MM.1S (cell line): ENCODE measurements at places on chromosomes 2 and 18.

GRCh38 chr2:127256866-127257265, 36.8 kb upstream of the CYP27C1 start:
- no peak for DNase-seq

DNA sequence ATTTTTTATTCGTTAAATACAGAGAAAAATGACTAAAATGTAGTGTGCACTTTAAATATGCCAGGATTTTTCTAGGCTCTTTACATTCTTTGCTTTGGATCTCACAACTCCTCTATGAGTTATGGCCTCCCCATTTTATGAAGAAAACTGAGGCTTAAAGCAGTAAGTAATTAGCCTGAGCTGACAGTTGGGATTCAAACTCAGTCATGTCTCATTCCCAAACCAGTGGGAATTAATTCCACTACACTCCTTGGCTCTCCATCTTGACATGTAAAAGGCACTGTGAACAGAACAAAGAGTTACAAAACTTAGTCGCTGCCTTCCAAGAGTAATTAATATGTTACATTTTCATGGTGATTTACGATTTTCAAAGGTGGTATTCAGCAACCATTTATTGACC, 351.9 kb downstream of the SATB2 start:
- no peak for DNase-seq

- no peak for DNase-seq
Observed at GRCh38 chr18:60894254-60894945, 438.8 kb upstream of the CDH20 start.

DNA sequence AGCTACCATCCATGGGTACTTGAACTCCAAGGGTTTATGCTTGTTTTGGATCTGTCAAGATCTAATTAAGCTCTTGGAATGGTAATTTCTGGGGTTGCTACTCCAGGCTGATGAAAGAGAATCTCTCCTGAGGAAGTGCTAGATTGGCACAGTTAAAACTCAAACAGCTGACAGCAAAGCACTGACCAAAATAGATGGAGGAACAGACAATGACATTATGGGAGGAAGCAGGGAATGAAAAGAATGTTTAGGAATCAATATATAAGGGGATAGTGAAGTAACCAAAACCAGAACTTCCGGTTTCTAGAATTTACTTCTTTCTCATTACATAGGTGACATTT, 6.3 kb downstream of the THUMPD2 start:
- no peak for DNase-seq

- no peak for DNase-seq
Observed at GRCh38 chr2:11568436-11568835, 34.6 kb downstream of the GREB1 start.

DNA sequence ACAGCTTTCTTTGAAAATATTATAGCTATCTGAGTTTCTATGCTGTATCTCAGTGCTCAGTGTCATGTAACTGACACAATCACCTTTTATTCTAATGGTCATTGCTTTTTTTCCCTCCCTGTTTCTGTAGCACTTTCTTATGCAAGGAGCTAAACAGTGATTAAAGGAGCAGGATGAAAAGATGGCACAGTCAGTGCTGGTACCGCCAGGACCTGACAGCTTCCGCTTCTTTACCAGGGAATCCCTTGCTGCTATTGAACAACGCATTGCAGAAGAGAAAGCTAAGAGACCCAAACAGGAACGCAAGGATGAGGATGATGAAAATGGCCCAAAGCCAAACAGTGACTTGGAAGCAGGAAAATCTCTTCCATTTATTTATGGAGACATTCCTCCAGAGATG, 56.4 kb downstream of the SCN2A start:
- DNase-seq = no peak

DNA sequence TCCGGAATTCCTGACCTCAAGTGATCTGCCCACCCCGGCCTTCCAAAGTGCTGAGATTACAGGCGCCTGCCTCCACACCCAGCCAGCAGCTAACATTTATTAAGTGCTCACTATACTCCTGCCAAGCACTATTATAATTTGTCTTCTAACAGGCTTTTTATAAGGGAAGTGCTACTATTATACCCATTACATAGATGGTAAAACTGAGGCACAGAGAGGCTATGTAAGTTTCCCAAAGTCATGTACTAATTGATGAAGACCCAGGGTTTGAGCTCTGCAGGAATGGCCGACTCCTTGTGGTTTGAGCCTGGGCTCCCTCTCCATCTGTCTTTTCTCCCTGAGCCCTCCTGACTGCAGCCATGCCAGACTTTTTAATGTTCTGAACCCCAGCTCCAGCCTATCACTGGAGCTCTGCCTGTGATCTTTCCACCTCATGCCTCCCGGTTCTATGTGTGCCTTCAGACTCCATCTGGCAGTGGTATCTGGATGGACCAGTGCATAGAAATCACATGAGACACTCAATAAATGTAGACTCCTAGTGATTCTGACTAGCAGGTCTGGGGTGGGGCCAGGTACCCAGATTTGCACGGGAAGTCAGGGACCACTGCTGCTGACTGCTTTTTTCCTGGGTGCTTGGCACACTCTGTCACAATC, 197.1 kb downstream of the NEDD4L start:
- DNase-seq = no peak

DNA sequence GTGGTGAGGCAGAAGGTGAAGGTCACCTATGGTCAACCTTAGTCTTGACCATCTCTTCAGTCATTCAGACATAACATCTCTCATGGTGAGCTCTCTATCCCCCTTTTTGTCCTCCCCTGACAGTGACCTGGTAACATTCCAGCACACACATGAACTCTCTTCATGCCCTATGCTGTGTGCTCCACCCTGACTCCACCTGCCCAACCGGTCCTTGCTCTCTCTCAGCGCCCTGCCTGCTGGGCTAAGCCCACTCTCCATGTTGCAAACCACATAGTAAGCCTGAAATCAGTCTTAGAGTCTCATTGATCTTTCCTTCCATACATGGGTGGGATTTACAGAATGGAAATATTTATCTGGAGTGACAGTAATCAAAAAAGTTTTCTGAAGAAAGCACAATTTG, 52.8 kb downstream of the MARCO start:
- DNase-seq = no peak

DNA sequence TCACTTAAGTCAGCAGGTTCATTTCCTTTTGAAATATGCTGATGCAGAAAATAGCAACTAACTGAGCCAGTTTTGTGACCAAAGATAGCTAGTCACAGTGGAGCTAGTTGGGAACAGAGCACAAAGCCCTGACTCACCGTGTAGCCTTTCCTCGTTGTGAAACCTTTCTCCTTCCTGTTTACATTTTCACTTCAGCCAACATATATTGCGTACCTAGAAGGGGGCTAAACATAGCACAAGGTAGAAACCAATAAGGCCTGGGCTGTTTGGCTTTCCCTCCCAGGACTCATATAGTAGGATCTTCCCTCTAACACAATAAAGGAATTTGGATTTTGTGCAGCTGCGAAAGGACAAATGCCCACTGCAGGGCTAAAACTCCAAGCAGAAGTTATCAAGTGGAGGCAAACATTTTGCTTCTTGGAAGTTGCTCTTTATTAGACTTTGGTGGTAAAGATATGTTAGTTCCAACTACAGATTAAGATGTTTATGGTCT, 24.5 kb upstream of the LPIN2 start:
- DNase-seq = peak; percentile 94

DNA sequence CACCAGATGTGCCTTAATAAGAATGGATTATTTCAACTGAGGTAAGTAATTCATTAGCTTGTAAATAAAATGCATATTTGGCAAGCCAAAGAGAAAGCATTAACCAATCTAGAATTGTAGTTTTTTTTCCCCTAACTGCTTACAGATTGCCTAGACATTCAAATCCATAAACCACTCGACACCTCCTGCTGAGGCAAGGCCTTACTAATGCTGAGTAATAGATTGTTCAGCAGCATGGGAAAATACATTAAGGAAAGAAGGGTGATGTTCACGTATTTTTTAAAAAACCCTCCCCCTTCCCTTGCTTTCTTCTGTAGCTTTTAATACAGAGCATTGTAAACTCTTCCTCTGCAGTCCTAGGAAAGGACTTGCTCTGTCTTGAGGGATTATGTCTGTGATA, 17.0 kb upstream of the LINC00305 start:
- no peak for DNase-seq

DNA sequence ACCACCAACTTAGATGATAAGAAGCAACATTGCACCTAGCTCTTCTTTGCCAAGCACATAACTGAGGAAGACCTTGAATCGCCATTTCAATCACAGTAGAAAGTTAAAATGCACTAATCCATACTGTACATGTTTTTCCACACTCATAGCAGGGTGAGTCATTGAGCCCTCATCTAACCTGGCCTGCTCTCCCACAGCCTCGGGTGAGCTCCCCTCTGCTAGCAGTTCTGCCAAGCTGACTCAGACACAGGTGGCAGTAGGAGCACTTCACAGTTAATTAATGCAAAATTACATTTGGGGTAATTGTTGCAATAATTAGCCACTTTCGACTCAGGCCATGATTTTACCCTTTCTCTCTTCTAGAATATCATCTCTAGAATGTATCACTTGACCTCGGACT, 1632.8 kb upstream of the CELF4 start:
- DNase-seq = no peak

GRCh38 chr18:36602620-36603019, 226.2 kb downstream of the TPGS2 start:
- no peak for DNase-seq

DNA sequence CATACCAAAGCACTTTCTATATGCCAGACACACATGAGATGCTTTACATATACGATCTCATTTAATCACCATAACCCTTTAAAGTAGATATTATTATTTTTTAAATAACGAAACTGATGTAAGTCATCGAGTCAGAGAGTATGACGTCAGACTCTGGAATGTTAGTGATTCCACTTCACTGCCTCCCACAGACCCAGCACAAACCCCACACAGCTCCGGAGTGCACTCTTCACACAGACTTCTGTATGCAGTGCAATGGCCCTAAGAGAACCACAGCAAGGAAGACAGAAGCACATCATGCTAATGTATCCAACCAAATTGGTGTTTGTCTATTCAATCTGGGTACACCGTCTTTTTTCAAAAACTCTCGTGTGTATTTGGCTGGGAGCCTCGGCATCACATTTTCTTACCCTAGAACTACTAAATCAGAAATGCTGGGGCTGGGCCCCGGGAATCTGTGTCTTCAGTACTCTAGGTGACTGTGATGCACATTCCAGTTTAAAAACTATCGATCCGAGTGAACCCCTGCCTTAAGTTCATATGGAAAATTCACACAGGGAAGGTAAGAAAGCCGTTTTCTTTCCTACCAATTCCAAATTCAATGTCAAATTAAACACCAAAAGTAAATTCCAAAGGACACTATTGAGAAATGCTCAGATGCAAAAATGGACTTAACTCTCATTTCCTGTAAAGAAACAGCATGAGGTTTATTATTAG, 117.7 kb upstream of the ACVR1C start:
- no peak for DNase-seq

GRCh38 chr18:830315-830901, 18.4 kb upstream of the YES1 start:
- DNase-seq = peak; percentile 56

DNA sequence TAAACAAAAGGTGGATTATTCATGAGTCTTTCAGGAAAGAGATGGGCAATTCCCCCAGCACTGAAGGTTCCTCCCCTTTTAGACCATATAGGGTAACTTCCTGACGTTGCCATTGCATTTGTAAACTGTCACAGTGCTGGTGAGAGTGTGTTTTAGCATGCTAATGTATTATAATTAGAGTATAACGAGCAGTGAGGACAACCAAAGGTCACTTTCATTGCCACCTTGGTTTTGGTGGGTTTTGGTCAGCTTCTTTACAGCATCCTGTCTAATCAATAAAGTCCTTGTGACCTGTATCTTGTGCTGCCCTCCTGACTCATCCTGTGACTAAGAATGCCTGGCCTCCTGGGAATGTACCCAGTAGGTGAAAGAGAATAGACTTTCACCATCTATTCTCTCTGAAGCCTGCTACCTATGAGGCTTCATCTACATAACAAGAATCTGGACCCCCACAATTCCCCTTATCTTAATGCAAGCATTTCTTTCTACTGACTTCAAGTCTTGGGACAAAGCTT, 148.7 kb downstream of the CABLES1 start:
- no peak for DNase-seq

DNA sequence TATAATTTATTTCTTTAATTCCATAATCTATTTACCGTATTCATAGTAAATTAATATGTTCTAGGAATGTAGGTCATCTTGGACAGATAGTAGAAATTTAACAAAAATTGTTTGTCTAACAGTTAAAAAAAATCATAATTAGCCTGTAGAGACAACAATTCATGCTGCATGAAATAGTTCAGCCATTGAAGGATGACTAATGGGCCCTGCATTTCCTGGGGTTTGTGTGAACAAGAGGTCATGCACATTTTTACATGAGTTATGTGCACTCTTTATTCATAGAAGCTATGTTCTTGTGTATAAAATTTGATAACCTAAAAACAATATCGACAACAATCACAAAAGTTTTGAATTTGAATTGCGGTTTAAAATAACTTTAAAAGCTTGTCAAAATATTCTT, 1663.6 kb downstream of the SUCLG1 start:
- no peak for DNase-seq

DNA sequence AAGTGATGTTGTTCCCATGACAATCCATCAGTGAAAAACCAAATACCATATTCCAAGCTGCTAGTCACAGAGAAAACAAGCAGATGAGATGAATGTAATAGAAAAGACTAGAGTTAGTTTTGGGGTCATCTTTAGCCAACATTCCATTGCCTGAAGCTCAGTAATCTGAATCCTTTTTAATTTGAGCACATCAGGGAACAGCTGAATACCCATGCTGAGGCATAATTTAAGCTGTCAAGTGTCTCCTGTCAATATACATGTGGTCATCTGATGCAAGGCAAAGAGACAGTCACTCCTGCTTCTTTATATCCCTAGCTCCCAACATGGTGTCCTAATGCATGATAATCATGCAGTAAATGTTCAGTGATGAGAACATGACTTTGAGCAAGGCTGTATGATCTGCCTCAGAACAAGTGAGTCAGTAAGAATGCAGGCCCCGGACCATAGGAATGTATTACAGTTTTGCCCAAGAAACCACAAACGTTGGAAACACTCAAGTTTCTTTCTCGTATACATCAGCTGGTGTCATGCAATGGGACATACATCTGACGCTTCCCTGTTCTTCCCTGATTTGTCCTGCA, 48.0 kb downstream of the CDK15 start:
- no peak for DNase-seq

- no peak for DNase-seq
Observed at GRCh38 chr2:204183608-204184007, 247.0 kb downstream of the ICOS start.

GRCh38 chr2:236073867-236074655, 94.1 kb downstream of the GBX2 start:
- DNase-seq = no peak

DNA sequence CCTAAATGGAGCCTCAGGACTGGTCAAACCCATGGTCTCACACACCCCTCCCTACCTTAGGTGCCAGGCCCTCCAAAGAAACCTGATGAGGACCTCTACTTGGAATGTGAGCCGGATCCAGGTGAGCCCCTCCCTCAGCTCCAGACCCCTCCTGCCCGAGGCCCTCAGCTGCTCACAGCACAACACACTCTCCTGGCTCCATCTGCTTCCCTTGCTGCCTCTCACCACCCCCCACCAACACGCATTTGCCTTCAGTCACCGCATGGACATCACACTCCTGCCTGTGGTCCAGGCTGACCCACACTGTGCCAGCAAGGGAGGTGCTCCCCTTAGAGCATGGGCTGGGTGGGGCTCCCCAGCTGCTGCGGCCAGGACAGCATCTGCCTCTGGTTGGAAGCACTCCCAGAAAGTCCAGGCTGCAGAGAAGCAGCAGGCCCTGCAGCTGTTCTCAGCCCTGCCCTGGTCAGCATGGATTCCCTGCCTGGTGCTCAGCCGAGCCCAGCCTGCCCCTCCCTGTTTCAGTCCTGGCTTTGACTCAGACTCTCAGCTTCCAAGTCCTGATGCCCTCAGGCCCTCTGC, 15.1 kb downstream of the SH2D6 start:
- DNase-seq = no peak

- DNase-seq = peak; percentile 44
Observed at GRCh38 chr2:218322768-218323525, 30.6 kb upstream of the TMBIM1 start.
